Inflammatory macrophage treated with lipopolysaccharide for 4 hours (primary cell): ENCODE measurements at places on chromosomes 12 and 14.
A peak's percentile ranks its signal among the peaks of the same experiment; 100 is the strongest.

DNA sequence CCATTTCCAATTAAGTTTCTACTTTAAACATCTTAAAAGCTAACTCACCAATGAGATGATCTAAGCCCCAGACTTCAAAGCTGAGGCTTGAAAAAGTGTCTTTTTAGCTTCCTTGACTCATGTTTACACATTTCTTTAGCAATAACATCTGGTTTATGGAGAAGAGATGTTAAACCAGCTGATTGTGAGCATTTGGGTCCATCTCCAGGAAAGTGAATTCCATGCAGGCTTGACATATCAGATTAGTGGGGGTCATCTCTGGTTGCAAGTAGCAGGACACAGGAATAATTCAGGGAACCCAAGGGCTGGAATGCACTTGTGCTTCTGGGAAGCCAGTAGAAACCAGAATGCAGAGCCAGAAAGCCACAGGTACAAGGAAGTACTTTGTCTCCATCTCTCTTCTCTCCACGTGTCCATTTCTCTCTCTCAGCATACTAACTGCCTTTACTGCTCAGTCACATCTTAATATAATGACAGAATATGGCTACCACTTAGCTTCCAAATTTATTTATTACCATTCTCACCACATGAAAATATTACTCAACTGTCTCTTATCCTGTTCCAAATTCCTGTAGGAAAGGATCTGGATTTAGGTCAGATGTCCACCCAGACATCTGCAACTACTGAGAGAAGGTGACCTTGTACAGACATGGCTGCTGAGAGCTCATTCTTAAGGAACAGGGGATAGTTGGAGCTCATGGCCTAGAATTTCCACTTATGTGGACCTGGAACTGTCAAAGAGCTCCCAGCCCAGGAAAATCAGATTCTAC, 104.4 kb downstream of the SCN8A start:
- DNase-seq = no peak

DNA sequence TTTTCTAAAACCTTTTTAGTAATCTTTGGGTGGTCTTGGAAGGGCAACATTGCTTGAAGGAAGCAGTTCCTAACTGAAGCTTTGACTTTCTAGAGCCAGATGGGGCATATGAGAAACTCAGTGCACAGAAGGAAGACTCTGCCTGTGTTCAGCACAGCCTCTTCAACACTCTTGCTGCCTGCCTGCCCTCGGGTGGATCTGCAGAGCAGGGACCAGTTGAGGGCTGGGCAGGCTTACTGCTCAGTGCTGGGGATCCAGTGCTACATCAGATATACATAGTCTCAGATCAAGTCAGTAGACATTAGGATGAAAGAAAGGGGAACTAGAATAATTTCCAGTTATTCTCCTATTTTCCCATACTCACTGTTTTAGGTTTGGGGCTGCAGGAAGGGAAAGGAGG, 29.5 kb upstream of the TMX1 start:
- DNase-seq = no peak

DNA sequence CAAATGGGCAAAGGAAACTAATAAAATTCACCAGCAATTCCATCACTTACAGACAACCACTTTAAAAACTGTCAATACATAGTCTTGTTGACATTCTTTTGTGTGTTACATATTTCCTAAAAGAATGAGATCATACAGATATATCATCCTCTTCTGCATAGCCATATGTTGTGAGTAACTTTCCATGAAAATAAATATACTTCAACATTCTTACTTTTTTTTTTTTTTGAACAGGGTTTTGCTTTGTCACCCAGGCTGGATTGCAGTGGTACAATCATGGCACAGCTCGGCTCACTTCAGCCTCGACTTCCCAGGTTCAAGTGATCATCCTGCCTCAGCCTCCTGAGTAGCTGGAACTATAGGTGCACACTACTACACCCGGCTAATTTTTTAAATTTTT, 20.9 kb downstream of the ZC2HC1C start:
- DNase-seq = no peak

DNA sequence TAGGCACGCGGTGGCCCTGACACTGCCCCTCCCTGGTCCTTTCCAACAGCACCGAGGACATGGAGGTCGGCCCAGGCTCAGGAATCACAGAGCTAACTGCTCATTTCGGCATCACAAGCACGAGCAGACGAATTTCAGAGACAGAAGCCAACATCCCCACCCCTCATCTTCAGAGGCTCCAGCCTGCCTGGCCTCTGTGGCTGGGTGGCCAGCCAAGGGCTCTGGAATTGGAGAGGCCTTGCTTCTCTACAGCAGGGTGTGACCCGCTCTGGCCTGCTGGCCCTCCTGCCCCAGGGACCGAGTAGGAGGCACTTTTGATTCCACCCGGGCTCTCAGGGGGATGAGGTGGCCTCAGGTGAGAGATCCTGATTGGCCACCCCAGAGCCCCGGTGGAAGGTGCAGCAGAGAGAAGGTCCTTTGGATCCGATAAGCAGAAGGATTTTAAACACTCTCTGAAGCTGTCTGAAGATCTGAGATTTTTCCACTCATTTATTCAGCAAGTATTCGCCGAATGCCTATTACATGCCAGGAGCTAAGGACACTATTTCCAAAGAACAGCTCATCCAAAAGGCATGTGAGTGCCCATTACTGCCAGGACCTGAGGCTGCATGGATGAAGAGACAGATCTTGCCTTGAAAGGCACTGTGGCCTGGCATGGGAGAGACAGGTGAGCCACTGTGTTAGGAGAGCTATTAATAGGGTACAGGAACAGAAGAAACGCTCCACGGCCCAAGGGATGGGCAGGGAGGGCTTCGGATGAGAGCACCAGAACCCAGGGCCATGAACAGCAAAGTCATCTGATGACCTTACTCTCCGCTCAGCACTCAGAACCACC, 10.2 kb downstream of the BAG5 start:
- no peak for DNase-seq

DNA sequence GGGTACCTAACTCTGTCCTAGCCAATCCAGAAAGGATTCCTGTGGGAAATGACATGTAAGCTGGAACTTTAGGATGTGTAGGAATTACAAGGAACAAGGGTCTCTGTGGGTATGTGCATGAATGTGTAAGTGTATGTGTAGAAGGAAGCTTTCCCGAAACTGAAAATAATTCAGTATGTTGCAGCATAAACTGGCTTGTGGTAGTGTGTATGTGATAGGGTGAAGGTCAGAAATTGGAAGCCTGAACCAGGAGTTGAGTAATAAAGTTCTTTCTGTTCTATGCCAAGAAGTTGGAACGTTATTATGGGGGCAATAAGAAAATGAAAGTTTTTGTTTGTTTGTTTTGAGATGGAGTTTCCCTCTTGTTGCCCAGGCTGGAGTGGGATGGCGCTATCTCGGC, 323.1 kb upstream of the KITLG start:
- DNase-seq = no peak

DNA sequence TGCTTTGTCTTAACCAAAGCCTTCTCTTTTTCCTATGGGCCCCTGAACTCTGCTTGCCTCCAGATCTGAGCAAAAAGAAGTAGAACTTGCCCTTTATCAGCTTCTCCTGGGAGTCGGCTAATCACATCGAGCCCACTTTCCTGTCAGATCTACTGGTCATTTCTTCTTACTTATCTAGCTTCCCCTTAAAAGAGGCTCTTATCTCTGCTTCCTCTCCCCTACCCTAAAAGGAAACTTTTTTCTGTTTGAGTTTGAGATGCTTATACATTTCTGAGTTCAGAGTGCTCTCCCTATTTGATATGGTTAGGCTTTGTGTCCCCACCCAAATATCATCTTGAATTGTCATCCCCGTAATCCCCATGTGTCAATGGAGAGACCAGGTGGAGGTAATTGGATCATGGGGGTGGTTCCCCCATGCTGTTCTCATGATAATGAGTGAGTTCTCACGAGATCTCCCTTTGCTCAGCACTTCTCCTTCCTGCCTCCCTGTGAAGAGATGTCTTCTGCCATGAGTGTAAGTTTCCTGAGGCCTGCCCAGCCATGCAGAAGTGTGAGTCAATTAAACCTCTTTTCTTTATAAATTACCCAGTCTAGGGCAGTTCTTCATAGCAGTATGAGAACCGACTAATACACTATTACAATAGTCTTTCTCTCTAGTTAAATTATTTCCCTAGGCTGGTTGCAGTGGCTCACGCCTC, 114.7 kb upstream of the AMN1 start:
- DNase-seq = no peak

DNA sequence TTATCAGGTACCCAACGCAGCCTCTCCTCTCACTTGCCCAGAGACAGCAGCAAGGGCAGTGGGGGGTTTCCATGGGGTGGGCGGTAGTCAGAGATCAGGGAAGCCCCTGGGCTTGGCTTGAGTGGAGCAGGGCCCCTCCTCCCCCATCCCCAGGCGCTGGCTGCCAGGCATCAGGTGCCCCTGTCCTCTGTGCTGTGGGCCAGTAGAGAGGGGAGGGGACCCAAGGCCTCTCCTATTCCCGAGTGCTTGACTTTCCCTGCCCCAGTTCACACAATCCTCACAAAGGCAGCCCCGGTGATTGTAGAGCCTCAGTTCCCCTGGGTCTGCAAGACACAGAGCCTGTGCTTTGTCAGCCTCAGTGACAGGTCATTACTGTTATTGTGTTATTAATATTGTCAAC, 57.7 kb downstream of the MVK start:
- no peak for DNase-seq

- DNase-seq = no peak
Measured at GRCh38 chr12:49093792-49094159, 825 bp downstream of the DHH start.

DNA sequence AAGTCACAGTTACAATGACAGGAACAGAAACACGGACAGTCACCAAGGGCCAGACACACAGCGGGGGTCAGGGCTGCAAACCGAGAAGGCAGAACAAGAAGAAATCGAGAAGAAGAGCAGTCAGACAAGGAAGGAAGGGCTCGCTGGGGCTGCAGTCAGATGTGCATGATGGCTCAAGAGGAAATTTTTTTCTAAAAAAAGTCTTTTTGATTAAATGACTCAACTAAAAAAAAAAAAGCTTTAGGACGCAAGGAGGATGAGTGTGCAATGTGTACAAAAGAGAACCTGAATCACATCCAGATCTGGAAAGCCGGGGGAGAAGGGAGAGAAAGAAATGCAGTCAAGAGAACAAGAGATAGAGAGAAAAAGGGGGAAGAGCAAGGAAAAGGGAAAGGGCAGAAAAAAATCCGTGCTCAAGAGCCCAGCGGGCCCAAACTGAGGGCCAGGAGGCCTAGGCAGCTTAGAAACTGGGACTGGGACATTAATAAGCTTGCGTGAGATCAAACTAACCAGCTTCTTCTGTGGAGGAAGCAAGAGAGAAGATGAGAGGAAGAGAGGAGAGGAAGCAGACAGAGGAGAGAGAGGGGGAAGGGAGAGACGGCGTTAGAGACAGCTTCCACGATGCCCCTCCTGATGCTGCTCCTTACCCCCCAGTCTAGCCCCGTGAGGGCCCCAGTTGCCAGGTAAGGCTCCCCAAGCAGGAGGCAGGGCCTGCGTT, 6.7 kb downstream of the IFFO1 start:
- peak; percentile 82 for DNase-seq

GRCh38 chr12:127501916-127502315, 765.1 kb upstream of the TMEM132C start:
- no peak for DNase-seq

- DNase-seq = no peak
Measured at GRCh38 chr12:6934110-6934509, 6.4 kb downstream of the ATN1 start.
